ENCODE measurements at places on chromosomes 6 and 20.
A peak's percentile ranks its signal among the peaks of the same experiment; 100 is the strongest.

DNA sequence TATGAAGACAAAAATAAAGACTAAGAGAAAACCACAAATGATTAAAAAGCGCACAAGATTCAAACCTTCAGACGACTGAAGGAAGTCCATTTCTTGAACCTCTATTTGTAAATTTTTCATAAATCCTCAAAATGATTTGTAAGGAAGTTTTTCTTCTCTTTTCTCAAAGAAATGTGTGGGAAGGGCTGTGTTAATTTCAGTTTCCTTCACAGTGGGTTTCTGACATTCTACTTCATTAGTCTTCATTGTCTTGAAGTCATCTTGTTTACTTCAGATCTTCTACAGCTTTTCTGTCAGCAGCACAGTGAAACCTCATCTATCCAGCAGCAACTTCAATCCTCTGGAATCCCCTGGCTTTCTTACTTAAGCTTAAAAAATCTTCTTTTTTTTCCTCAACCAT is 87.6 kb upstream of the MYLIP start:
- DNase-seq, result no peak

DNA sequence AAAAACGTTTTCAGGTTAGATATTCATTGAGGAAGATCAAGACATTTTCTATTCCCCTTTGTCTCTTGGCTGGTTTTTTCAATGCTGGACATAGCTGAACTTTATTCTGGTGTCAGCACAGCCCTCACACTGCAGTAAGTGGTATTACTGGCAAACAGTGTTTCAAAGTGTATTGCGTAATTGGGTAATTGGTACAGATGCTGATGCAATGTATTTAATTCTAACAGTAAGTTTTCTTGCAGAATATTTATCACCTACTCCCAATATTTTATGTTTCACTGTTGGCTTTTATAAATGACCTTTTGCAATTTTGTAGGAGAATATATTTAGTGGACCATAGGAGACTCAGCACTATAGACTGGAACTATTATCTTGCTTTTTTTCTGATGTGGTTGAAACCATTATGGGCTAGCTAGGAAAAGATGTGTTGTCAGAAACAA is 287.6 kb upstream of the SOX4 start:
- peak; percentile 75 for DNase-seq

DNA sequence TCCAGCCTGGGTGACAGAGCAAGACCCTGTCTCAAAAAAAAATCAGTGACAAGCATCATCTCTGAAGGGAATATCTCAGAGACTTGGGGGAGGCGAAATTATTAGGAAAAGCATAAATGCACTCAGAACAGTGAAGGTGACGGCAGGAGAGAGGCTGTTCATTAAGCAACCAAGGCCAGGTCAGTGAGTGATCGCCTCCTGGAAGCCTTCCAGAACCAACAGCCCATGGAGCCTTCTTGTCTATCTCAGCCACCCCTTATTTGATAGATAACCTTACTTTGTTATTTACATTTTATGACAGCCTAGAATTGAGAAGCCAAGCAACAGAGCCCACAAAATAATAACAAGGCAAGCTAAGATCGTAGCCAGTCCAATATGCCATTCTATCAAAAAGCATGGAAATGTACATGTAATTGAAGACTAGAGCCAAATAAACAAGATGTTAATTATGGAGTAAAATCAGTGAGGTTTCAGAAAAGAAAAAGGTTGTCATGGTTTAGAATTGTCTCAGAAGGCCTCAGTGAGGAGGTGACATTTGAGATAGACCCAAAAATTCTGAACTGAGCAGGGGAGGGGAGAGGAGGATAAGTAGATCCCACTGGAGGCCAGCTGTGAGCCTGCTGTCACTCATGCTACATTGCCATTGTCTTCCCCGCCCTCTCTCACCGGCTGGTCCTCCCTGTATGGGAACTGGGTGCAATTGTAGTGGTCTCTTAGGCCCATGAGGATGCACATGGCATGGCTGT is 17.8 kb downstream of the BNIP5 start:
- DNase-seq, result no peak

DNA sequence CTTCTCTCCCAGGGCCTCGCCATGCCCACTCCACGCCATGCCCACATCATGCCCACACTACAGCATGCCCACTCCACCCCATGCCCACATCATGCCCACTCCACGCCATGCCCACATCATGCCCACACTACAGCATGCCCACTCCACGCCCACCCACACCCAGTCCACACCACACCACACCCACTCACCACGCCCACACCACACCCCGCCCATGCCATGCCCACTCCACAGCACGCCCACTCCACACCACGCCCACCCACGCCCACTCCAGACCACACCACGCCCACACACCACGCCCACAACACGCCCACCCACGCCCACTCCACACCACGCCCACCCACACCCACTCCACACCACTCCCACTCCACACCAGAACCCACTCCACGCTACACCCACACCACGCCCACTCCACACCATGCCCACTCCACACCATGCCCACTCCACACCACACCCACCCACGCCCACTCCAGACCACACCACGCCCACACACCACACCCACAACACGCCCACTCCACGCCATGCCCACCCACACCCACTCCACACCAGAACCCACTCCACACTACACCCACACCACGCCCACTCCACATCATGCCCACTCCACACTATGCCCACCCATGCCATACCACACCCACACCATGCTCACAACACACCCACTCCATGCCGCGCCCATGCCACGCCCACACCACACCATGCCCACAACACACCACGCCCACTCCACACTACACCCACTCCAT is 88.6 kb downstream of the ERMARD start:
- DNase-seq, result no peak

GRCh38 chr6:169660751-169661390 is 41.0 kb downstream of the WDR27 start:
- DNase-seq, result no peak

DNA sequence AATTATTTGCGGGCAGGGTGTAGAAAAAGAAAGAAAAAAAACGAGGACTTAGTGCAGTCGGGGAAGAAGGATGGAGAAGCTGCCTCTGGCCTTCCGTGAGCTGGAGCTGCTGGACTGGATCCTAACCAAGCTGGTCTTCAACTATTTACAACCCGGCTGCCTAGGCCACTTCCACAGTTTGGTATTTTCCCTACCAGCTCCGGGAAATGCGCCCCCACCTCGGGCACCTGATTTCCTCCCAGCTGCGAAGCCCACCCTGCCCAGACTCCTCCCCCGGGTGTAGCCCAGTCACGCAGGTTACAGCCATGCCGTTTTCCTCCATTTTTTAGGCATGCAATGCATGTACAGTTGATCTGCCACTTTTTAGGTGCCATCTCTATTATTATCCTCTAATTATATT is 21.2 kb downstream of the THEMIS start:
- peak; percentile 14 for DNase-seq

- peak; percentile 45 for DNase-seq
Measured at GRCh38 chr6:2132416-2132815, 113.0 kb downstream of the GMDS start.

DNA sequence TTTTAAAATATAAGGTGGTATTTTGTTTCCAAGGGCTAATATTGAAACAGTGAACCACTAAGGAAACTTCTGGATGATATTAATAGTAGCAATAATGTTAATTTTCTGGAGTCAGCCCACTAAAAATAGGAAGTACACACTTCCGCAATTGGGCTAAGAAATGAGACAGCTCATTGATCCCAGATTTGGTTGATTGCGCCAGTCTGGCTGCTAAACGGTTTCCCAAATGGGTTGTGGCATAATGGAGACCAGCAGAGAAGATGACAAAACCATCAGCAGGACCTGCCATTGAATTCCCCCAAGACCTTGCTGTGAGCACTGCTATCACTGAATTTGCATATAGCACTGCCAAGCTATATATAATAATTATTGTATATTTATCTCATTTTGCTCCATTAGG is 71.2 kb upstream of the SGK1 start:
- DNase-seq, result no peak

DNA sequence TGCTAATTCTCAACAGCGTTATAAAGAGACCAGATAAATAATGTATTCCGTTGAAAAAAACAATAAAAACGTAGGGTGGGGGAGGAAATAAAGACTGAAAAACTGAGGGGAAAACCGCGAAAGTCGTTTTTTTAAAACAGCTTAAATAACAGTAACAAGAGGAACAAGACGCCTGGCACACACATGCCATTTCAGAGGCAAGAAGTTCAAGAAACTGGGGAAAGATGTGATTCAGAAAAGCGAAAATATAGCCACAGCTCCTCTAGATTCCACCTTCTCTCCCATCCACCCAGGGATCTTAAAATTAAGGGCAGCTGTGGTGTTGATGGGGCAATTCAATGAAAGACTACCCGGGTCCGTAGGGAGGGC is 1.3 kb downstream of the EPB41L2 start:
- DNase-seq, result no peak

DNA sequence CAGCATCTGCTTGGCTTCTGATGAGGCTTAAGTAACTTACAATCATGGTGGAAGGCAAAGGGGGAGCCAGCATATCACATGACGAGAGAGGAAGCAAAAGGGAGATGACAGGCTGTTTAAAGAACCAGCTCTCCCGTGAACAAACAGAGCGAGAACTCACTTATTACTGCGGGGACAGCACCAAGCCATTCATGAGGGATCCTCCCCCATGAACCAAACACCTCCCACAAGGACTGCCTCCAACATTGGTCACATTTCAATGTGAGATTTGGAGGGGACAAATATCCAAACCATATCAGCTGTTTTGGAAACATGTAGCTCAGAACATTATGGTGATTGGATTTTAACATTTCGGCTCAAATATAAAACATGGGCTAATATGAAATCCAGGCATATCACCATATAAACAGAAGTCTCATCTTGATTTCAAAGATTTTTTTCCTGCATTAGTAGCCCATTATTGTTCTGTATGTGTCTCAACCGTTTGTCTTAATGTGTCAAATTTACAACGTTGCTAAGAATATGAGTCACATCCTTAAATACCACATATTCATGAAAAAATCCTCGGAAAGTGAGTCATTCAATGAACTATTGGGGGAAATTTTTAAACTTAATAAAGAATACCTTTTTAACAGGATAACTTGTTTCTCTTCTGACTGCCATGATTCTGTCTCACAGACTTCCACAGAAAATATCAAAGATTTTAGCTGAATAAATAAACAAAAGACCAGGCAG is 894.3 kb downstream of the TFAP2A start:
- peak; percentile 85 for DNase-seq

DNA sequence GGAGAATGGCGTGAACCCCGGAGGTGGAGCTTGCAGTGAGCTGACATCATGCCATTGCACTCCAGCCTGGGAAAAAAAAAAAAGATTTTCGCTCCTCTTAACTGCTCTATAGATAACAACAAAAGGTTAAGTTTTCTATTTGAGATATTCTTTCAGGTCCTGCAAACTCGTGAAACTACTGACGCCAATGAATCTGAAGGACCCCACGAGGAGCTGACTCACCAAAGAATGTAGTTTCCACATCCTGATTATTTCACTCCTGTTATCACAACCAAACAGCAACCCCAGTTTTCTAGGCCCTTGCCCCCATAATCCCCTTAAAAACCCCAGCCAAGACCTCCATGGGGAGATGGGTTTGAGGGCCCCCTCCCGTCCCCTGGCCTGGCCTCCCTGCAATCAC is 58.7 kb downstream of the OTOR start:
- peak; percentile 22 for DNase-seq

- DNase-seq, result no peak
Measured at GRCh38 chr6:20044883-20045282, 167.4 kb downstream of the MBOAT1 start.

- no peak for DNase-seq
Measured at GRCh38 chr6:168678077-168678476, 237.1 kb downstream of the SMOC2 start.

All from fibroblast of pulmonary artery (primary cell).